ENCODE measurements at places on chromosomes 7 and 10. TPM values are rescaled to one million over a fixed set of nuclear protein-coding genes. Genes with fewer than 3 reads are reported as not detected.

ANAPC16 gene
- 78.3 TPM for total RNA-seq

CFAP46 gene
- not detected for total RNA-seq

TWNK gene
- 40.6 TPM for total RNA-seq

OR6V1 gene
- total RNA-seq: not detected

PITX3 gene
- not detected for total RNA-seq

FAM221A gene
- 6.2 TPM for total RNA-seq

ZCCHC24 gene
- 0.83 TPM for total RNA-seq

ANXA8L1 gene
- not detected for total RNA-seq

SPDYE1 gene
- total RNA-seq: not detected

- no peak for DNase-seq
These were observed 132.8 kb downstream of the DYNC1I1 start for GRCh38 chr7:95905167-95905566.

- no peak for DNase-seq
These were observed 153.7 kb downstream of the FANK1 start for GRCh38 chr10:126049759-126050700.

DNA sequence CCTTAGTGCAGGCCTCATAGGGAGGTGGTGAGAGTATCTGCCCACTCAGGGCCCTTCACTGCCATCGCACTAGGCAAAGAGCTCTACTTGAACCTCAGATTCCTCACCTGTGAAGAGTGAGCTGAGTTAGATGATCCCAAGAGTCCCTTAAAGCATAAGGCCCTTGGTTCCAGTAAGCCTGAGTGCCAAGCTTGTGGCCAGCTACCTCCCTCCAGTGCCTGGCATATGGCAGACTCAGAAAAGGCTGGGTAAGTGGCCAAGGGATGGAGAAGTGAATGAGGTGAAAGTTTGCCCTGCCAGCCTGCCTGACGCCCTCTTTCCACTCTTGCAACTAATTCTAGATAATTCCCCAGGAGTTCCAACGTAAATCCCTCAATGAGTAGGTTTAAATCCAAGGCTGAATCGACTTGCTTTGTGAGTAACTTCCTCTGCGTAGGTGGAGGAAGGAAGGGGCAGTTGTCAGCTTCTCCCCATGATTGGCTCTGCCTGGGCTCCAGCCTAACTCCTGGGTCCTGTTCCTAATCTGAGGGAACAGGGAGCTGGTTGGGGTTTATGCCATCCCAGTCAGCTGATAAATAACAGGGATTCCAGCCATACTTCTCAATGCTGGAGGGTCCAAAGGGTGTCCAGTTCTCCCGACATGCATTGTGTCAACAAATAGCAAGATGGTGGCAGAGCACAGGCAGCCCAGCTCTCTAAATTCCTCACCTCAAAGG lies 14.2 kb downstream of the DUSP5 start:
- no peak for DNase-seq

- no peak for DNase-seq
These were observed 57.4 kb downstream of the CHST15 start for GRCh38 chr10:124035928-124036558.

- no peak for DNase-seq
These were observed 3.7 kb downstream of the TMEM140 start for GRCh38 chr7:135151533-135151932.

- no peak for DNase-seq
These were observed 17.9 kb upstream of the HIBADH start for GRCh38 chr7:27680610-27681009.

DNA sequence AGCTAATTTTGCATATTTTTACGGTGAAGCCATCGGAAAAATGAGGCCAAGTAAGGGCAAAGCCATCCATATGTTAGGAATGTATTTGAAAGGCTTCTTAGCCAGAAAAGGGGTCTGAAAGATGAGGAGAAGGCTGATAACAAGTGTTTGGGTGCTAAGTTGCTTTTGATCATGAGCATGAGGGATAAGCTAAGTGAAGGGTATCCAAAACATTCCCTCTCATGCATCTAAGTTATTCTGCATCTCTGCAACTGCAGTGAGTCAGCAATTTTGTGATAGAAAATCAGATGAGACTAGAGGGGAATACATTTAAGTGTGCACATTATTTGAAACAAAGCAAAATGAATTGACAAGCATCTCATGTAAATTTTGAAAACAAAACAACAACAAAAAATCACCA lies 282.8 kb downstream of the GPR158 start:
- no peak for DNase-seq

DNA sequence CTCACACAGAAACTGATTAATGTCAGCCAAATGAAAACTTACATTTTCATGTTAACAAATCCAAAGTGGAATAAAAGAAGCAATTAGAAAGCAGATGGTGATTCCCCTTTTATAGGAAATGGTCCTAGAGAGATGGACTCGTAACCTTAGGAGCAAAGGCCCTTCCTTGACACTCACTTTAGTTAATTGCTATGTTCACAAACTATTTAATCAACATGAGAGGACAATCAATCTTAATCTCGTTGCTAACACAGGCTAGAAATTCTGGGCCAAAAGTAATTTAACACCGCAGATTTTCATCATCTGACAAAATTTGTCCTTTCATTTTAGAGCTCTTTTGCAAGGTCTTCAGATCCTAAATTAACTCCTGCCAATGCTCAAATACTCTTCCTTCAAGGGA lies 64.0 kb upstream of the DNAJB12 start:
- no peak for DNase-seq

DNA sequence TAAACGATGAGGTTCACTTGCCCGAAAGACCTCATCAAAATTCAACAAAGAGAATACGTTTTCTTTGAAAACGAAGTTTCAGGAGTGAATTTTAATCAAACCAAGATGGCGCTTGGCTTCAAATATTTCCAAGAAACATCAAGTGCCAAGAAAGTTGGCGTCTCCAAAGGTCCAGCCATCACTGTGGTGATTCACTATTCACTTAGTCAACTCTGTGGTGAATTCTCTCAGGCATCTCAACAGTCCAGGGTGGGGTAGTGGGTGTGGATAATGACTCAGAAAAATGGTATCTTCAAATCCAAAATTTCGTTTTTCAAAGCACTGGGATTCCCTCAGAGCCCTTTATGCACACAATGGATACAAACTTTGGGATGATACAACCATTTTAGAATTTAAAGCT lies 133.1 kb downstream of the SVIL start:
- no peak for DNase-seq

DNA sequence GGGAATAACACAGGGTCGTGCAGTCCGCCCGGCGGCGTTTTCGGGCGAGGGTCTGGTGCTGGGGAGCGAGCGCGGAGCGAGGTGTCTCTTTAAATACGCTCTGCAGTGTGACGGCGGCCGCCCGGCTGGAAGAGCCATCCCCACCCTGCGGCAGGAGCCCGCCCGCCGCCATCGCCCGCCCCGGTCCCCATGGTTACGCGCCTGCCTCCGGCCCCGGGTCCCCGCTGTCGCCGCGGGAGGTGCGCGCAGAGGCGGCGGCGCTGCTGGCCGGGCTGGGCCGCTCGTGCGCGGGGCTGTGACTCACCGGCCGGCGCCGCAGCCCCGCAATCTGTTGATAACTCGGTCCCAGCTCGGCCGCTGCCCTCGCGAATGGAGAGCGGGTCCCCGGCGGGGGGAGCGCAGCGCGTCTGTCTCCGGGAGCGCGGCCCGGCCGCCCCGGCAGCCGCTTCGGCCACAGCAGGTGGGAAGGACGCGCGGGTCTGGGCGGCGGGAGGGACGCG lies at the start of gene ADGRA1:
Gene ADGRA1, plus strand, starts transcription at position 246 of the 500 bp plus-strand sequence. CDS start 986 bp downstream, outside the sequence.
- no peak for DNase-seq

- DNase-seq: no peak
These were observed 53.2 kb downstream of the A1CF start for GRCh38 chr10:50832171-50832751.

DNA sequence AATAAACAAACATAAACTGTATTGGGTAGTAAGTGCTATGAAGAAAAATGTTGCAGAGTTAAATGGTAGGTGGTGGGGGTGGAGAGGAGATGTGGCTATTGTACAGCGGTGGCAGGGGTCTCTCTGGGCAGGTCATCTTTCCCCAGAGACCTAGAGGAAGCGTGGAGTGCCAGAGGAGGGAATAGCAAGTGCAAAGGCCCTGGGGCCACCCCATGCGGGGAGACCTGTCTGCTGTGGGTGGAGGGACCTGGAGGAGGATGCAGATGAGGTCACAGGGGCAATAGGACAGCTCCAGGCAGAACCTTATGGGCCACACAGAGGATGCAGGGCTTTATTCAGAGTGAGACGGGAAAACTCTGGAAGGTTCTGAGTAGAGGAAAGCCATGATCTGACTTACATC lies 47.5 kb downstream of the DLG5 start:
- DNase-seq: no peak

GRCh38 chr10:126233182-126234148 lies 154.8 kb downstream of the ADAM12 start:
- no peak for DNase-seq

DNA sequence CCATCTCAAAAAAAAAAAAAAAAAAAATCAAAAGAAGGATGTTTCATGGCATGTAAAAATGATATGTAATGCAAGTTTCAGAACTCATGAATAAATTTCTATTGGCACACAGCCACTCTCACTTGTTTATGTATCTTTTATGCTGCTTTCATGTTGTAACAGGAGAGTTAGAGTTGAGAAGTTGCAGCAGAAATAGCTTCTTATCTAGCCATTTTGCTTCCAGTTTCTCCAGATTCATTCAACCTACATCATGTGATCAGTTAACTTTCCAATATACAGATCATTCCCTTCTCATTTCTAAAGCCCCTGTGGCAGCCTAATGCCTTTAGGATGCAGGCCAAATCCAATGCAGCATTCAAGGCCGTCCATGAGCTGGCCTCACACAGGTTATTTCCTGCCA lies 30.4 kb downstream of the ZNF786 start:
- no peak for DNase-seq

DNA sequence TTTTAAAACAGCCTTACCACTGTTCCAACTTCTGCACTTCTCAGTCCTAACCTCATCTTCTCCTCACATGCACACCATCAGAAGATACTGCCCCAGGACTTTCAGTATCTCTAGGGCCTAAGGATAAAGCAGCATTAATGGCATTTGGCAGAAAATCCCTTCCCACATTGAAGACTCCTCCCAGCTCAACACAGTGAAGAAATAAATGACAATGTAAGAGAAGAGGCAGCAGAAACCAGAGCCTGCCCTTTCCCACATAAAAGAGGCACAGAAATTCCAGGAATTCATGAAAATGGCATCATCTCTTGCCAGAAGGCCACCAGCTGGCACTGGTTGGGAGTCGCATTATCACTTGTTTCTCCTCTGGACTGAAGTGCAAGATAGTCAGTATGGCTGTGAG lies 3.7 kb downstream of the GCC1 start:
- no peak for DNase-seq

DNA sequence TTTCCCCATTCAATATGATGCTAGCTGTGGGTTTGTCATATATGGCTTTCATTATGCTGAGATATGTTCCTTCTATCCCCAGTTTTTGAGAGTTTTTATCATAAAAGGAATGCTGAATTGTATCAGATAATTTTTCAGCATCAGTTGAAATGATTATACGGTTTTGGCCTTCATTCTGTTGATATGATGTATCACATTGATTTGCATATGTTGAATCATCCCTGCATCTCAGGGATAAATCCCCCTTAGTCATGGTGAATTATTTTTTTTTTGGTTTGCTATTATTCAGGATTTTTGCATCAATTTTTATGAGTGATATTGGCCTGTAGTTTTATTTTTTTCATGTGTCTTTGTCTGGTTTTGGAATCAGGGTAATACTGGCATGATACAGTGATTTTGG lies 1152.3 kb upstream of the C7orf33 start:
- no peak for DNase-seq

- no peak for DNase-seq
These were observed at the start of gene HECW1 for GRCh38 chr7:43112459-43112940. Gene HECW1, plus strand, starts transcription at chr7:43112647. Its CDS starts 131,259 bp downstream, at chr7:43243906.

GRCh38 chr10:983971-984655 lies 4.1 kb upstream of the GTPBP4 start:
- no peak for DNase-seq

All from CD8-positive, alpha-beta memory T cell (primary cell).